MG63 (cell line): ENCODE measurements at places on chromosomes 7 and 10.

DNA sequence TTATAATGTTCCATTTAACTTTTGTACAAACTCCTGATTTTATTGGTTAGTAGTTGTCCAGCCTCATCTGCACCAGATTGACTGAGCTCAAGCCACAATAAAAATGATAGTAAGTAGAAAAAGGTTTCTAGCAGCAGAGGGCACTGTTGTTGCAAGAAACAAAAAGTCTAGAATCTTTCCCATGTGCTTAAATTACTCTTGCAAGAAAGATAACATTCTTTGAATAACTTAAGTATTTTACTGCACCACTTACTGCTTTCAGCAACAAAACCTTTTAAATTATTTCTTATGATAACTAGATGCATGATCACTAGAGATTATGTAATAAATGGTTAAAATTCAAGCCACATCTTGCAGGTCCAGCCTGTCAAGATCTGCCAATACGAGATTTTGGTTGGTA is 27.0 kb downstream of the LMOD2 start:
- no peak for DNase-seq

GRCh38 chr10:60203993-60204618 is 185.6 kb downstream of the ANK3 start:
- no peak for DNase-seq

DNA sequence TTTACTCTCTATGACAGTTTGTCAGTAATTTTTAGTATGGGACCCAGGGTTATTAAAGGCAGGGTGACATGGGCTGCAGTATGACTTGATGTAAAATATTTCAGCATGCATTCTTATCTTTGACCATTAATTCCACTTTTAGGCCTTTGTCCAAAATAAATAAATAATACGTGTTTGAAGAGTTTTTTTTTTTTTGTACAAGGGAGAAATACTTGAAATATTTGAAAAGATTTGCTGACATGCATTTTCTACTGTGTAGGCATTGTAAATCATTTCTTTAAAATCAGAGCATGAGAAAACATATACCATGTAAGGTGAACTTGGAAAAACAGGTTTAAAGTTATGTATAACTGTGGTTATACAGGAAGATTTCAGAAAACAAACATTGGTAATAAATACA is 23.5 kb downstream of the NRG3 start:
- DNase-seq, result no peak

GRCh38 chr7:130899638-130900401 is 165.8 kb upstream of the KLF14 start:
- no peak for DNase-seq

GRCh38 chr10:119652361-119652730 is 1.2 kb downstream of the BAG3 start:
- DNase-seq, result peak; percentile 15

DNA sequence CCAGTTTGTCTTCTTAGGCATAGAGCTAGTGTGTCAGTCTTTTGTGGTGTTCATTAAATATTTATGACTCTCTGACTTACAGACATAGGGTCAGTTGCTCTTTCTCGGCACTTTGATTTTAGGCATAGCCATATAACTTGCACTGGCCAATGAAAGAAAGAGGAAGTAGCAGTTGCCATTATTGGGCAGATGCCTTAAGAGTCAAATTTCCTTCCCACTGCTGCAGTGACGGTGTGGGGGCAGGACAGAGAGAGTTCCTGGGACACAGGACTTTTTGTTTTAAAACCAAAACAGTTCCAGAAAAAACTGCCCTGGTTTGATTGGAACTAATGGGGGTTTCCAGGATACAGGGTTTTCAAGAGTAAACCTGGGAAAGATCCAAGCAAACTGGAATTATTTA is 60.2 kb upstream of the PHF14 start:
- DNase-seq, result no peak

- DNase-seq, result no peak
Observed at GRCh38 chr7:1928645-1929348, 258.7 kb downstream of the ELFN1 start.

DNA sequence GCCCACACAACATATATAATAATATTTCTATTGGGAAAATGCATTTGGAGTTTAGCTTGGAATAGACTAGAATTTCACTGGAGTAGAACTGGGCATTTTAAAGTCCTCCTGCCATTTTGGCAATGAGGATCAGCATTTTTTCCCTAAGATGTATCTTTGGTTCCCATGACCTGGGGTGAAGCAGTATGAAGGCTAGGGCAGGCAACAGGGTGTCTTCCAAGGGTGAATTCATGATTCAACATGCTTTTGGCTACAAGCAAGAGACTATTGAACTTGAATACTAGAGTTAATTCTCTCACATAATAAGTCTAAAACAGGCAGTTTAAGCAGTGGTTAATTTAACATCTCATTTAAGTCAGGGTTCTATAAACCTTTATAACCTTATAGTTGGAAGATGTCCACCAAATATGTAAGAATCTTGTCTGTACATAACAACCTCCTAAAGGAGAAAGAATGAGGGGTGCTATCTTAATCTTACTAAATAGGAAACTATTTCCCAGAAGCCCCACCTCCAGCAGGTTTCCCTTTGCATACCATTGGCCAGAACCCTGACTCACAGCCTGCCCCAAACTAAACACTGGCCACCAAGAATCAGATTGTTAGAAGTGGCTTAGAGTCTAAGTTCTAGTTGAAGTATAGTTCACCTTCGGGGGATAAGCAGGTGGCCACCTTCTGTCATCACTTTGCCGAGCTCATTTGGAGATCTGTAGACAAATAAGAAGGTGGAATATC is 96.0 kb upstream of the PRPS1L1 start:
- no peak for DNase-seq

- DNase-seq, result no peak
Observed at GRCh38 chr7:74404388-74404700, 49.4 kb upstream of the GTF2IRD1 start.
